Activated CD4-positive, alpha-beta T cell treated with anti-CD3 and anti-CD28 coated beads, Interleukin-2, amount 10 ng/mL, durations not matched to agents 7 days and 5 days (primary cell): ENCODE measurements at places on chromosomes 11 and 22. TPM values are rescaled to one million over a fixed set of nuclear protein-coding genes. Genes with fewer than 3 reads are reported as not detected.

The HORMAD2 gene
- total RNA-seq = not detected

The MIOX gene
- total RNA-seq = not detected

The NFAM1 gene
- 0.02 TPM for total RNA-seq

The PKNOX2 gene
- total RNA-seq = not detected

DNA sequence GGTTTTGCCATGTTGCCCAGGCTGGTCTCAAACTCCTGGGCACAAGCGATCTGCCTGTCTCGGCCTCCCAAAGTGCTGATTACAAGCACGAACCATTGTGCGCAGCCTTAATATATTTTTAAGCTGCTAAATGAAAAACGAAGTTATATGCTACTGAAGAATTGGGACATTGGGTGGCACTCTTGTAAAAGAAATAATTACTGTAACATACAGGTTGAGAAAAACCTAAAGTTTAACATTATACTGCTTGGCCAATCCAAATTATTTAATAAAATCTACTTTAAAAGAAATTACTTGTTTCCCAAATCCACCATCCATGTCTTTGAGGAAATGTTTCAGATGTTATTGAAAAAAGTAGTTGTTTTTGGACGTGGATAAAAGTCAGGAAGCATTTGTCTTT lies 37.9 kb upstream of the ARHGAP32 start:
- H3K27me3 ChIP-seq = no peaks in the 10 kb centered on the region
- no peak overlapping the region for H3K4me3 ChIP-seq
- no peak for DNase-seq
- no peak overlapping the region for H3K27ac ChIP-seq

DNA sequence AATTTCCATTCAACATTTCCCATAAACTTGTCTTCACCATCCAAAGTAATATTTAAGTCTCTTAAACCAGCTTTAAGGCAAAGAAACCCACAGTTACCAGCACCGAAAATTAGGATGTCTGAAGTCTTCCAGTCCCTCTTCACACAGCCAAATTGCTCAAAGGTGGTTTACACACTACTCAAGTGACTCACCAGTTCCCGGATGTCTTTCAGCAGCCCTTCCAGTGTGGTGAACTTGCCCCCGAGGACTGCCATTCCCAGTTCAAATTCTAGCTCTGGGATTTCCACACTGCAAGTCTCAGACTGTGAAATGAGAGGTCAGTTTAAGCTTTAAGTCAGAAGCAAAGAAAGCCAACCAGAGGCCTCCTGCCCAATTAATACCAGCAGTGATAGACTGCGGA lies 5.1 kb downstream of the ZPR1 start:
- peaks cover 53% of the 10 kb centered on the region for H3K4me1 ChIP-seq
- no peak for DNase-seq
- H3K36me3 ChIP-seq = peaks cover 80% of the 10 kb centered on the region
- no peaks in the 10 kb centered on the region for H3K27me3 ChIP-seq
- H3K27ac ChIP-seq = no peak overlapping the region

DNA sequence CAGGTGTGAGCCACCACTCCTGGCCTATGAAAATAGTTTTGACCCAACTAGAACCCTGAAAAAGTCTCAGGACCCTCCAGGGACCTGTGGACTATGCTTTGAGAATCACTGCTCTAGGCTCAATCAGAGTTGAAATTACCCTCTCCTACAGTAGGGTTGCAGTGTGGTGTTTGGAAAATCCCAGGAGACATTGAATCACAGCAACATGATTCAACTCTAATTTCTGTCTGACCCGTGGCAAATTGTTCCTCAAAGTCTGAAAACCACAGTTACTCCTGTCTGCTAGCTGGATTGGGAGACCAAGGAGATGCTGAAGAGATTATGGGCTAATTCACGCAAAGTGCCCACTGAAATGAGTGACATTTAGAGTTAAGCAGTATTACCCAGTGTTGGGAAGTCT lies 5.4 kb upstream of the MTMR3 start:
- no peak overlapping the region for H3K27ac ChIP-seq
- no peaks in the 10 kb centered on the region for H3K36me3 ChIP-seq
- no peak overlapping the region for H3K4me3 ChIP-seq
- peaks cover 24% of the 10 kb centered on the region for H3K27me3 ChIP-seq

DNA sequence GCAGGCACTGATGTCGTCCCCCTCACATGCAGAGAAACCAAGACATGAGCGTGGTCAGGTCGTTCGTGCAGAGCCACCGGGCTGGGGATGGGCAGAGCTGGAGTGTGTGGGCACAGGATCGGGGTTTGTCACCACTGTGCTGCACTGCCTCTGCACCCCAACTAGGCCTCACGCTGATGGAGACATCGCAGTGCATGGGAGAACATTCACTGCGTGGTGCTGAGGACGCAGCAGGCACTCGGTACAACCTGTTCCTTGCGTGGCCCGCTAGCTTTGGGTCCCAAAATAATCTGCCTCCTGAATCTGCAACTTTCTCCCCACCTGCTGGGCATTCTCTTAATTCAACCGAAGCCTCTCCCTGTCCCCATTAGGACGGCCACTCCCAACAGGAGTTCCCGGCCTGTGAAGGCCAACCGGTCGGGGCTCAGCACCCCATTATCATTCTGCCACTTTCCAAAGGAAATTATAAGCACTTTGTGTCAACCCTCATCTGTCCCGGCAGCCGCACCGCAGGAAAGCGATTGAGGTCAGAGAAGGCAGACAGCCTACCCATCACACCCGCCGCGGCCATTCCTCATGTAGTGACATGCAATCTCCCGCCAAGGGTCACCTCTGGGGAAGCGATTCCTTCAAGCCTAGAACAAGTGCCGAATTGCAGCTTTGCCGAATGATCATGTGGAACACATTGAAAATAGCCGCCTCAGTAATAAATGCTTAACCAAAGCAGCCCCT lies 490.4 kb downstream of the MN1 start:
- no peaks in the 10 kb centered on the region for H3K27me3 ChIP-seq
- no peak overlapping the region for H3K27ac ChIP-seq
- no peak for DNase-seq
- H3K36me3 ChIP-seq = no peaks in the 10 kb centered on the region

- H3K36me3 ChIP-seq = no peaks in the 10 kb centered on the region
- H3K4me3 ChIP-seq = no peak overlapping the region
- no peaks in the 10 kb centered on the region for H3K4me1 ChIP-seq
- H3K27ac ChIP-seq = no peak overlapping the region
Observed at GRCh38 chr22:48310740-48311139, 1516.9 kb downstream of the BRD1 start.
